ENCODE measurements at places on chromosomes 5 and 9. TPM values are rescaled to one million over a fixed set of nuclear protein-coding genes. Genes with fewer than 3 reads are reported as not detected.

BAAT gene
- 0.15 TPM for total RNA-seq

DNA sequence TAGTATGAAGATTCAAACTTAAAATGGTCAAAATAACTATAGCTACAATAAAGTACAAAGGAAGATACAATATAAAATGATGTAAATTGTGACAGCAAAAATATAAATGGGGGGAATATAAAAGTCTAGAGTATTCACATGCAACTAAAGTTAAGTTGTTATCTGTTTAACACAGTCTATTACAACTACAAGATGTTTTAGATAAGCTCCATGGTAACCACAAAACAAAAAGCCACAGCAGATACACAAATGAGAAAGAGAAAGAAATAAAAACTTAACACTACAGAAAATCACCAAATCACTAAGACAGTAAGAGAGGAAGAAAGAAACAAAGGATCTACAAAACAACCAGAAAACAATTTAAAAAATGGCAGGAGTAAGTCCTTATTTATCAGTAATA, 17.0 kb upstream of the SH3TC2 start:
- peaks cover 7% of the 10 kb centered on the region for H3K4me1 ChIP-seq
- H3K27ac ChIP-seq: no peak overlapping the region

NNT gene
- total RNA-seq: 56.1 TPM

CARD9 gene
- 0.70 TPM for total RNA-seq

GRCh38 chr5:42962124-42962523, 78.0 kb downstream of the ANXA2R start:
- peaks cover 3% of the 10 kb centered on the region for H3K4me1 ChIP-seq
- no peaks in the 10 kb centered on the region for H3K36me3 ChIP-seq
- H3K4me3 ChIP-seq: no peak overlapping the region
- no peaks in the 10 kb centered on the region for H3K27me3 ChIP-seq
- H3K27ac ChIP-seq: no peak overlapping the region

- H3K36me3 ChIP-seq: no peaks in the 10 kb centered on the region
- no peak overlapping the region for H3K27ac ChIP-seq
- no peak for DNase-seq
- no peak overlapping the region for H3K4me3 ChIP-seq
- peaks cover 28% of the 10 kb centered on the region for H3K4me1 ChIP-seq
These were observed 16.2 kb upstream of the ERAP1 start for GRCh38 chr5:96823900-96824380.

- no peak overlapping the region for H3K27ac ChIP-seq
- DNase-seq: no peak
- H3K4me3 ChIP-seq: no peak overlapping the region
- H3K27me3 ChIP-seq: no peaks in the 10 kb centered on the region
- peaks cover 6% of the 10 kb centered on the region for H3K4me1 ChIP-seq
These were observed 5.2 kb upstream of the EXOSC3 start for GRCh38 chr9:37790096-37790495.

DNA sequence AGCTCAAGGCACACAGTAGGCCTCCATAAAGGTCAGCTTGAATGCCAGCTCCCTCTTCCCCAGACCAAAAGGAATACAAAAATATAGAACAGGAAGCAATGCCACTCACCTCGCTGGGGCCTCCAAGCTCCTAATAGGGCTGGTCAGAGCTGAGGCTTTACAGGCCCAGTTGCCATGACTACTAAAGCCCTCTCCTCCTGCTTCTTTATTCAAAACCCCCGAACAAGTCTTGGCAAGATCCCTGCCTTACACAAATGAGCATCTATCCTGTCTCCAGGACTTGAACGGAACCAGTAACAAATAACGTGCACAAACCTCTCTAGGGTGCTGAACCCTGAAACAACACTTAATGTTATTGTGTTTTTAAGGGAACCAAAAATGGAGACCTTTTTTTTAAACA, 136.3 kb downstream of the SIL1 start:
- no peaks in the 10 kb centered on the region for H3K36me3 ChIP-seq
- no peaks in the 10 kb centered on the region for H3K4me1 ChIP-seq
- DNase-seq: no peak
- H3K4me3 ChIP-seq: no peak overlapping the region
- H3K27ac ChIP-seq: no peak overlapping the region

AJM1 gene
- total RNA-seq: 2.4 TPM

DNA sequence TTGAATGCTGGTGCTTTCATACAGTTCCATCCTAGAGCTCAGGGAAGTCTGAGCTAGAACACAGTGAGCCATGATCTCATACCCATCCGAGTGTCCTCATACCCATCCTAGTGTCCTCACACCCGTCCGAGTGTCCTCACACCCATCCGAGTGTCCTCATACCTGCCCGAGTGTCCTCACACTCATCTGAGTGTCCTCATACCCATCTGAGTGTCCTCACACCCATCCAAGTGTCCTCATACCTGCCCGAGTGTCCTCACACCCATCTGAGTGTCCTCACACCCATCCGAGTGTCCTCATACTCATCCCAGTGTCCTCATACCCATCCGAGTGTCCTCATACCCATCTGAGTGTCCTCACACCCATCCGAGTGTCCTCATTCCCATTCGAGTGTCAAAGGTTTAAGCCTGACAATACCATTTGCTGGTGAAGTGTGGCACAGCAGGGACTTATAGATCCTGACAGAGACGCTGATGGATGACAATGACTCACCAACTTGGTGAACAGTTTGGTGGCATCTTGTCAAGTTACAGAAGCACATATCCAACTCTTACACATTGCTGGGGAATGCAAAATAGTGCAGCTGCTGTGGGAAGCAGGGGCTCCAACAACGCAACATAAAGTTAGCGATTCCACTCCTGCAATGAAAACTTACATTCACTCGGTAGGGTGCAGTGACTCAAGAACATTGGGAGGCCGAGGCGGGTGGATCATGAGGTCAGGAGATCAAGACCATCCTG, 77.0 kb upstream of the COL5A1 start:
- no peak overlapping the region for H3K27ac ChIP-seq
- H3K4me3 ChIP-seq: no peak overlapping the region
- DNase-seq: no peak

PCDHB5 gene
- 0.17 TPM for total RNA-seq

DNA sequence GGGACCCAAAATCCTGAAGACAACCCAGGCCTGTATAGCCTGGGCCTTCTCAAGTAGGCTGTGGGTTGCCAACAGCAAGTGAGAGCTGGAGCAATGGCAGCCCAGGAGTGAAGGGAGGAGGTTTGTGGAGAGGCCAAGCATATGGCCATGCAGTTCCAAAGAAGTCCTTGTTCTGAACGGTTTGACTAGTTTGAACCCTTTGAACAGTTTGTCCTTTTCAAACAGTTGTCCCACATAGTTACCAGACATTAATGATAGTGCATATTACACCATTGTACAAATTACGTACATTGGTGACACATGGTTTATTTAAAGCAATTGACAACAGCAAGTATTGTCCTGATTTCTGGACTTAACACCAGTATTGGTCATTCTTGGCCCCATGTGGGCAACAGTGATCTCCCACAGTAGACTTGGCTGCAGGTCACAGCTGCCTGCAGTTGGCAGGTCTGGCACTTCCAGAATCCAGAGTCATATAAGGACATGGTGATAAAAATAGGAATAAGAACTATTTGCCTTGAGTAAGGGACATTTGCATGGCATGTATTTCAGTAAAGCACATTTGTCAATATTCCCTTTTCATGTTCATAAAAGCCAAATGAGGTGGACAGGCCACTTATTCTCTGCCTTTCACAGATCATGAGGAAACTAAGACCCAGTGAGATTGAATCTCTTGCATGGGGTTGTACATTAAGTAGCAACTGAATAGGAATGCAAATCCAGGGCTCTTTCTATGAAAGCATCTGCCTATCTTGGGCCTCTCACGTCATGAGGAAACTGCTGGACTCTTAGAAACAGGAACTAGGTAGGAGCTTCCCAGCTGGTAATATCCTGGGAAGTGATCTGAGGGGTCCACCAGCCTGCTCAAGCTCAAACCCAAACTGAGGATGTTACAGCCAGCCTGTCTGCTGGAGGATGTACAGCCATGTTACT, 30.3 kb downstream of the SLC25A48 start:
- no peaks in the 10 kb centered on the region for H3K36me3 ChIP-seq
- H3K4me3 ChIP-seq: no peak overlapping the region
- no peak for DNase-seq

DNA sequence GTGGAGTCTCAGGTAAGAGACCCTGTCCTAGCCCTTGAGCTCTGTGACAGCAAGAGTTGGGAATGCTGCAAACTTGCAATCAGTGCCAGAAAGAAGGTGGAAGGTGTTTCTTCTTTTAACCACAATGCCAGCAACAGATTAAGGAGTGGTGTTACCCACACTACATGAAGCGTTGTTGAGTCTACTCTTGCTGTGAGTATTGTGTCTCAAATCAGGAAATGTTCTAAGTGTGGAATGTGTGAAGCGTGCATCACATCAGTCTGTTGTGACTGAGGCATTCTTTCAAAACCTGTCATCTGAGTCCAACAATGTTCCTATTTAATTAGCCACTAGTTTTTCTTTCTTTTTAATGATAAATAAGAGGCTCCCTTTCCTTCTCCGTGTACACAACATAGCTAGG, 2.9 kb upstream of the LURAP1L start:
- no peak for DNase-seq
- H3K4me3 ChIP-seq: no peak overlapping the region
- no peak overlapping the region for H3K27ac ChIP-seq
- no peaks in the 10 kb centered on the region for H3K36me3 ChIP-seq
- no peaks in the 10 kb centered on the region for H3K4me1 ChIP-seq

DNA sequence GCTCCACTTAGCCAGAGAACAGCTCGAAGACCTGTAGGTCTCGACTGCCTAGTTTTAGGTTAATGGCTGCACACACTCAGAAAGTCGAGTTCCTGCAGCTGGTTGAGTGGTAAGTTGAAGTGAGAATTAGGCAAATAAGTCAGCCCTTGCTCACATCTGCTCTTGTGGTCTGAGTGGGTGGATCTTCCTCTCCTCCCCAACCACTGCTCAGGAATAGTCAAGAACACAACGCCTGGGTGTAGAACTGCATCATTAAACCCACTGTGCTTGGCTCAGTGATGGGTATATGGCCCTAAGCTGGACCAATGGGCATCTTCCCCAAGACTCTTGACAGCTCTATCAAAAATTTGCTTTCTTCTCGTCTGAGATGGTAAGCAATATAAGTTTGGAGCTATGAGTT, 20.9 kb upstream of the ADAM19 start:
- peaks cover 87% of the 10 kb centered on the region for H3K4me1 ChIP-seq
- H3K36me3 ChIP-seq: no peaks in the 10 kb centered on the region
- H3K4me3 ChIP-seq: no peak overlapping the region
- no peak for DNase-seq
- H3K27me3 ChIP-seq: no peaks in the 10 kb centered on the region

DNA sequence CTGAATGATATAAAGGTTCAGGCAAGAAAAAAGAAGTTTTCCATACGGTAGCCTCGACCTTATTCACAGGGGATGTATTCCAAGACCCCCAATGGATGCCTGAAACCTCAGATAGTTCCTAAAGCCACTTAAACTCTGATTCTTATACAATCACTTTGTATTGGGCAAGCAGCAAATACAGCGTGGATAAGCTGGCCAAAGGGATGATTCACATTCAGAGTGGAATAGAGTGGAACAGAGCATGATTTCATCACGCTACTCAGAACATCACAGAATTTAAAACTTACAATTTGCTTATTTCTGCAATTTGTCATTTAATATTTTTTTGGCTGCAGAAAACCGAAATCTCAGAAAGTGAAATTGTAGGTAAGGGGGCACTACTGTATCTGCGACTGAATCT, 40.5 kb upstream of the CDH18 start:
- no peaks in the 10 kb centered on the region for H3K36me3 ChIP-seq
- no peak overlapping the region for H3K4me3 ChIP-seq
- no peak overlapping the region for H3K27ac ChIP-seq
- no peaks in the 10 kb centered on the region for H3K4me1 ChIP-seq

ZNF454 gene
- not detected for total RNA-seq
